PC-9 (cell line): ENCODE measurements at places on chromosomes 1 and 21.

DNA sequence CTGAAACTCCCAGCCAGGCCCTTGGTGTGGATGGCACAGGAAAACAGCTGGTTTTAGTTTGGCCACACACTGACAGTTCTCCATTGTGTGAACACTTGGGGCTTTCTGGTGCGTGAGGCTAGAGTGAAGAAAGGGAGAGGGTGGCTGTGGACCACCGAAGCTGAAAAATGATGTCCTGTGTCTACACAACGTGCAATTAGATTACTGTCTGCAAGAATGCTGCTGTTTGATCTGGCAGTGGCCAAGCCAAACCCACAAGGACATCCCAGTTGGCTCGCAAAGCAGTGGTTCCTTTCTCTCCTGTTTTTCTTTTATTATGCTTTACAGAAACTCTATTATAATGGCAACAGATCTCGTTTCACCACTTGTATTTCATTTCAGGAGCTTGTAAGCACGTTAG lies 58.9 kb downstream of the ERG start:
- no peak for DNase-seq

- no peak for DNase-seq
These were observed 192.0 kb downstream of the SDCCAG8 start for GRCh38 chr1:243447844-243448243.

DNA sequence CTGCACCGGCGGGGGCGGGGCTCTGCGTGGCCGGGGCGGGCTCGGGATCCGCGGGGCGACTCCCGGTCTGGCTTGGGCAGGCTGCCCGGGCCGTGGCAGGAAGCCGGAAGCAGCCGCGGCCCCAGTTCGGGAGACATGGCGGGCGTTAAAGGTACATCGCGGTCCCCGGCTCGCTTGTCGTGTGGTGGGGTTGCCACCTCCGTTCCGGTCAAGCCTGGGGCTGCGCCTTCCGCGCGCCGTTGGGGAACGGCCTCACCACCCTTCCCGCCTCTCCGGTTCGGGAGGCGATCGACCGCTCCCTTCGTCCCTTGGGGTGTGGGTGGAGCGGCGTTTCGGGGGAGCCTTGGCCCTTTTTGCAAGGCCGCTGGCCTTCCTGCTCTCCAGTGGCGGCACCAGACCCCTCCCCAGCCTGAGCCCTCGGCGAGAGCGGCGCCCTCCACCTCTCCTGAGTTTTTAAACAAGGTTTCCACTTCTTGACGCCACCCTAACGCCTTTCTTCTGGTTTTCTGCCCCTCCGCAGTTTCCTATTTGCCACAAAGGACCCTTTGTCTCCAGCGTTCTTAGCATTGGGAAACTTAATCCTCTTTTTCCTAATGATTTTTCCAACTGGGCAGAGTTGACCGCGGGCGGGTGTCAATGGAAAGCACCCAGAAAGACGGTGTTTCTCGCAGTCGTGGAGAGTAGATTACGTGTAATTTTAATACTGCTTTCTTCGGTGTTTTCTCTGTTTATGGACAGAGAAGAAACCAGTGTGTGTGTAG lies at the start of the genes LEPR and LEPROT:
Gene LEPR, plus strand, starts transcription at position 79 of the 761 bp plus-strand sequence. CDS start 144,898 bp downstream, outside the sequence.
Gene LEPROT, plus strand, starts transcription at position 79 of the 761 bp plus-strand sequence. Its CDS starts 57 bp downstream, at position 136.
- no peak for DNase-seq

DNA sequence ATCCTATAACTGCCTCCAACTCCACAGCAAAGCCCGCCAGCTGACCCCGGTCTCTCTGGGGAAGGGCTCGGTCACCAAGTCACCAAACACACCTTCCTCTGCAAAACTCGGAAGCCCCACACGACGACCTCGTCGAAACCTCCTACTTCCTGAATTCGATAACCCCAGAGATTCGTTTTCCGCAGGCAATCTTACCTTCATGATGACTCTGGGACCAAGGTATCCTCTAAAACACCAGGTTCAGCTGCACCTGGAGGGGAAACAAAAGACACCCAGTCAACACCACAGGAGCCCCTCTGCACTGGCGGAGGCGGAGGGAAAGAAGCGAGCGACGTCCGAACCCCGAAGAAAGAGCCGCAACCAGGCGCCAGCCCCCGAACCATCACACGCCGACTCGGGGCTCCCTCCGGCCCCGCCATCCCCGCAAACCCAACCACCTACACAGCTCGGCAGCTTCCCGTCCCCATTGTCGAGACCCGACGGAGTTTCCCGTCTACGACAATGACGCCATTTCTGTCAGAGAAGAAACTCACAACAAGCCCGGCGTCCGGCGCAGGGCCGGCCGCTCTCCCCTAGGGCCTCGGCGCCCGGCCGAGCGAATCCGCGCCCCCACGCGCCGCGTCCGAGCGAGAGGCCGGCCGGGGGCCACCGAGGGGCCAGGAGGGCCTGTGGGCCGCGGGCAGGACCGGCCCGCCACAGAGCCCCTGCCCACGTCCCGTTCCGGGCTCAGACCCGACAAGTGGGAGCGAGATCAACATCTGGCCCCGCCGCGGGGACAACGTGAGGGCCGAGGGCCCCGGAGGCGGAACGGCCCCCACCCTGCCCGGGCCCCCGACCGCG lies 1.0 kb downstream of the ARID4B start:
- peak; percentile 18 for DNase-seq

DNA sequence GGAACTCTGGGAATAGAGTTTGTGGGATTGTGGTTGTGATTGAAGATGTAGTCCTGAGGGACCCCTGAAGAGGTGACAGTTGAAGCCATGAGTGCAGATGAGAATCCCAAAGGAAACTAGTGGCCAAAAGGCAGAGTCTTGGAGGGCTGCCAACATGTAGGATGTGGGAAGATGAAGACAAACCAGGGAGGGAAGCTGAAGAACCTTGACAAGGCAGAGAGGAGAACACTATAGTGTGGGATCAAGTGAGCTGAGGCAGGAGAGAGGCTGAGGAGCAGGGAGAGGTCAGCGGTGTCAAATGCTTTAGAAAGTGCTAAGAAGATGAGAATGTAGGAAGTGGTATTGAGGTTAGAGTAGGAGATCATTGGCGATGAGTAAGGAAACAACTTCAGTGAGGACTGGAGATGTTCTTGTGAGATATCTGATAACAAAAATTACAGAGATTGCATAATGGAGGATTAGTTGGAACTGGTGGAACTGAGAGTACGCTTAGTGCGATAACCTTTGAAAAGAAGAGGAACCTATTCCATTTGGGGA lies 88.5 kb upstream of the VCAM1 start:
- DNase-seq: peak; percentile 91

DNA sequence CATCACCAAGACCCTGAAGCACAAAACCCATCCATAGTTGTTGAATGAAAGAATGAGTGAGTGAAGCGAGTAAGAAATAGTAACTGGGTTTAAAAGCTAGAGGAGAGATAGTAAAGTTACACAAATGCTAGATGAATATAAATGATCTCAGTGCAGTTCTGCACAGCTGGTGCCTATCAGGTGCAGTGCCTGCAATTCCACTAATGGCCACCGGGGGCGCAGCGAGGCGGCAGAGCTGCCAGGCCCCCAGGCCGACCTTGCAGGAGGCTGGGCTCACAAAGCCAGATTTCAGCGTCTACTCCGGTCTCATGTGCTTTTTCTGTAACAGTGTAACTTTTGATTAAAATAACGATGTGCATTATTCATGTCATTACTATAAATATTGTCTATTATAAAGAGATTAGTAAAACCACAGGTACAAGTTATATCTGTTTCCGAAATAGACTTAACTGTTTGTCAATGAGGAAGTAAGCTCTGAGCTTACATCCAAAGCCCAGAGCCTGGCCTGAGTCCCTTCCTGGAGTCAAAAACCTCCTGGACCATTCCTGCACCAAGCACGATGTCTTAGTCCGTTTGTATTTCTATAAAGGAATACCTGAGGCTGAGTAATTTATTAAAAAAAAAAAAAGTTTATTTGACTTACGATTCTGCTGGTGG lies 477.6 kb downstream of the NPHP4 start:
- DNase-seq: peak; percentile 62

DNA sequence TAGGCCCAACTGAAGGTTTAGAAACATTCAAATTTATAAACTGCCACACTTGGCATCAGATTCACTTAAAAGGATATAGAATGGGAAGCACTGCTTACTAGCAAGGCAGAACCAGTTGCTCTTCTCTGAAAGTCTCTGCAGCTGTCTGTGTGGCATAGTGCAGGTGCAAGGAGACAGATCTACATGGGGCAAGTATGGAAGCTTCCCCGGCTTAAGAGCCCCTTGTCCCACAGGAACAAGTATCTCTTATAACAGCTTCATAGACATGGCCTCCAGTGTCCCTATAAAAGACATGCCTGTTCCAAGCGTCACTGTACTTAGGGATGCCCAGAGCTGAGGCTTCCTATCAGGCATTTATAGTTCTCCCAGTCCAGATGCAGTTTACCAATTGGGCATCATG lies 26.5 kb downstream of the ZBTB8B start:
- no peak for DNase-seq

GRCh38 chr1:173477286-173478093 lies at the start of gene PRDX6:
Gene PRDX6, plus strand, starts transcription at chr1:173477335. Its CDS starts 63 bp downstream, at chr1:173477398.
- peak; percentile 58 for DNase-seq

GRCh38 chr1:109263597-109264378 lies 14.4 kb downstream of the CELSR2 start:
- DNase-seq: peak; percentile 96

DNA sequence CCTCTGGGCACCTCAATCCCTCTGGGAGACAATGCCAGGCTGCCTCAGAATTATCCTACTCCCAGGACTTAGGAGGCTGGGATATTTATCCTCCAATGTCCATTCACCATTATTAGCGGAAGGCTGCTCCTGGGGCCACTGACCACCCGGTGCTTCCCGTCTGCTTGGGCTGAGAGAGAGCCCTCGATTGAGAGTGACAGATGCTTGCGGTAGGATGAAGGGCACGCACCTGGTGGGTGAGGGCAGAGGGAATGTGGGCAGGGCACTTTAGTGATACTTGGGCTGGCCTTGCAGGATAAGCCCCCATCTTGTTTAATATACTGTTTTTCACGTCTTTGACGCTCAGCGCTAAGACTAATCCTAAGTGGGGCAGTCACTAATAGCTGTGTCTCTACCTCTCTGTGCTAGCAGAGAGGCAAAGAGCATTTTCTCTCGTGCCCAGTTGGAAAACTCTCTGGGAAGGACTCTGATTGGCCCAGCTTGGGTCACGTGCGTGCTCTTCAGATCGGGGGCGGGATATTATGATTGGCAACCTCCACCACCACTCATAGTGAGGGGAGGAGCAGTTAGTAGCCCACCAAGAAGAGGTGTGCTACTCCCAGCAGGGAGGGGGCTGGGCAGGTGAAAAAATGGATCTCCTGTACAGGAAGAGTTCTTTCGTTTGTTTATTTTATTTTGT lies 10.6 kb upstream of the PARS2 start:
- no peak for DNase-seq

GRCh38 chr1:15598436-15598835 lies 13.6 kb upstream of the AGMAT start:
- no peak for DNase-seq

- DNase-seq: no peak
These were observed 131.6 kb downstream of the DMRTB1 start for GRCh38 chr1:53590531-53591515.

- no peak for DNase-seq
These were observed 56.4 kb upstream of the SCCPDH start for GRCh38 chr1:246667773-246668172.
